NCI-H524 (cell line): ENCODE measurements at places on chromosomes 11 and 22.
A peak's percentile ranks its signal among the peaks of the same experiment; 100 is the strongest.

GRCh38 chr11:77074205-77074604 lies 7.4 kb downstream of the CAPN5 start:
- no peak for DNase-seq

DNA sequence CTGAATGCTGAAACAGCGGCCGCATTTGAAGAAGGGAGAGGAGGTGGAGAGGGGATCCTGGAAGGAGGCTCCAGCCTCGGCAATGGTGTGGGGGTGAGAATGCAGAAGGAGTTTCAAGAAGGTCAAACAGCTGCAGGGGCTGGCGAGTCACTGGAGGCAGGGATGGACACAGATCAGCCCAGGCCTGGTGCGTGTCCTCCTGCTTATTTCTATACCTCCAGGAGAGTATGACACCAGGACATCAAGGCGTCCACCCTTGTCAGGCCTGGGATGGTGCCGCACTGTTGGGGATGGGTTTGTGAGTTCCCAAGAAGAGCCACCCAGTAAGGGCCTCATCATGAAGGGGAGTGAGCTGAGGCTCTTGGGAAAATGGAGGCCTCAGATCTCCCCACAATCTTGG lies 23.1 kb downstream of the IGLL1 start:
- DNase-seq, result no peak

- DNase-seq, result no peak
Measured at GRCh38 chr11:110919241-110919922, 207.1 kb upstream of the ARHGAP20 start.

DNA sequence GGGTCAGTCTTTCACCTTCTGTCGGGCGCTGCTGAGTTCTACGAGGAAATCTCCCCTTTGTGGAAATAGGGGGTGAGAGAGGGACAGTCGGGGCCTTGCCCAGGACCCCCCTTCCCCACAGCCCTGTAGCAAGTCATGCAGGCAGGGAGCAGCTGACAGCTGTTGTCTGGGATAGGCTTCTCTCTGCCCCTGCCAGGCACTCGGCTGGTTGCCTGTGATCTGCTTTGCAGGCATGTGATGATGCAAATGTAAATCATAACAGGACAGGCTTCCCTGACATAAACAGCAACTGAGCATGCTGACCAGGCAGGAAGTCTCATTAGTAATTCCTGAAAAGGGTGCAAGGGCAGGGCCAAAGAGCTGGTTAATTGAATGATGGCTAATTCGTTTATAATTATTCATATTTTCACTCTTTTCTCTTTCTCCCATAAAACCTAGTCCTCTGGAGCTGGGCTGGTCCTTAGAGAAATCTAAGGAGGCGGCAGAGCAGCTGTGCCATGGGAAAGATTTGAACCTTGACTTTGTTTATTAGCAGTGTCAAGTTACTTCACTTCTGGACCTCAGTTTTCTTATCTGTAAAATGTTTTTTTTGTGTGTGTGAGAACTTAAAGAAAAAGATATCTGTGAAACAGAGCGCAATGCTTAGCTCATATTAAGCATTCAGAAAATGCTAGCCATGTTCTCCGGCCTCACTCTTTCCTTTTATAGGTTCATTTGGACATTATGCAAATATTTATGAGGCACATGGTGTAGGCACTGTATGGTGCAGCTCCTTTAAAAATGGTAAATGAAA lies 129.7 kb downstream of the LDLRAD3 start:
- peak; percentile 14 for DNase-seq

DNA sequence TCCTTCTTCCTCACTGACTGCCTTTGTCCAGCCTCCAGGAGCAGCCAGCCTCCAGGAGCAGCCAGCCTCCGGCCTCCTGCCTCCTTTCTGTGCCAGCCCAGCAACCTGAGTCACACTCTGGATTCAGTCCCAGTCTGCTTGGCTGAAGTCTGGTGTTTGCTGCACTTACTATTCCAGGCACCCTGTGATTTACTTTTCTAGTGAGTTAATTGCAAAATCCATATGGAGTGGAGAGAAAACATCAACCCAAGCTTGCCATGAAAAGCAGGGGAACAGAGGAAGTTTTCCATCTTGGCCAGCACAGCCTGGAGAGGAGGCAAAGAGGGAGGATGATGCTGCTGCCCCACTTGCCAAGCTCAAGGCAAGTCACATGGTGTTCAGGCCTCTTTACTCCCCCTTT lies 400.5 kb downstream of the TENM4 start:
- DNase-seq, result no peak

- no peak for DNase-seq
Measured at GRCh38 chr11:75330291-75330690, 21.2 kb downstream of the ARRB1 start.

DNA sequence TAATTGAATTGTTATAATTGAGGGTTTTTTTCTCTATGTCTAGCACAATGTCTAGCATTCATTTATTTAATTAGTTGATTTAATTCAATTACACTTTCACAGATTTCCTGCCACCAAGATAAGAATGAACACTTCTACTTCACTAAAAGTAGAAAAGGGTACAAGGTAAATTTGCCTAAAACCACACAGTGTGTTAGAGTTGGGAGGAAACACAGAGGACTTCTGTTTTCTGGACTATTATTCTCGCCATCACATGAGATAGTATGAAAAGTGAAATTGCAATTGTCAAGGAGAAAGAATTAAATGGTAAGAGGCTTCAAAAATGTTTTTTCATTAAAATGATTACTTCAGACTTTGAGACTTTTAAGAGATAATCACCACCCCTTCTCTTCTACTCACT lies 109.5 kb downstream of the ETS1 start:
- no peak for DNase-seq

- no peak for DNase-seq
Measured at GRCh38 chr11:43872995-43873394, 7.6 kb upstream of the ALKBH3 start.

DNA sequence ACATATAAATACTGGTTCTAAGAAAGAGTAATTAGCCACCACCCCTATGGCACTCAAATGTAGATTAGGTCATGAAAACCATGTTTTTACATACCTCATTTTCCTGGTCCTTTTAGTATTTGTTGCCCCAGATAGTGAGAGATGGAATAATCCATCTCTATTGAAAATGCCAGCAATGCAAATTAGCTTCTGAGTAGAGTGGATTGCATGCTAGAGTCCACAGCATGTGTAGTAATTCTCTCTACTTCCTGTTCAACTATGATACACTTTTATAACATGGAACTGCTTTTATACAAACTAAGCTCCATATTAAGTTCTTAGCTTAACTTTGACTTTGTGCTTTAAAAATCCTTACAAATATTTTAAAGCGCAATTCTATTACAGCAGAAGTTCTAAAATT lies 73.2 kb downstream of the TRPC6 start:
- no peak for DNase-seq

GRCh38 chr11:1060852-1061616 lies 13.6 kb upstream of the MUC2 start:
- DNase-seq, result no peak

DNA sequence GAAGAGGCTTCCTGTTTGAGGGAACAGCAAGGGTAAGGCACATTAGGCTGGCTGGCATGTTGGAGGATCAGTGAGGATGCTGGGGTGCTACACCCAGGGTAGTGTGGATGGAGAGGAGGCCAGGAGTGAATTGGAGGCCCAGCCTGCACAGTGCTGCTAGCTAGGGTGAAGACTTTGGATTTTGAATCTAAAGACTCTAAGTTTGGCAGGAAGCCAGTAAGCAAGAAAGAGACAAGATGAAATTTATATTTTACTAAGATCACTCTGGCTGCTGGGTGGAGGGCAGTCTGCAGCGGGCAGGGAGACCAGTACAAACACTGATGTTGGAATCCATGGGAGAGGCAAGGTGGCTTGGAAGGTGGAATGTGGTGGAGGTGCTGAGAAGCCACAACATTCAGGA lies 43.6 kb downstream of the TSPAN18 start:
- DNase-seq, result no peak

DNA sequence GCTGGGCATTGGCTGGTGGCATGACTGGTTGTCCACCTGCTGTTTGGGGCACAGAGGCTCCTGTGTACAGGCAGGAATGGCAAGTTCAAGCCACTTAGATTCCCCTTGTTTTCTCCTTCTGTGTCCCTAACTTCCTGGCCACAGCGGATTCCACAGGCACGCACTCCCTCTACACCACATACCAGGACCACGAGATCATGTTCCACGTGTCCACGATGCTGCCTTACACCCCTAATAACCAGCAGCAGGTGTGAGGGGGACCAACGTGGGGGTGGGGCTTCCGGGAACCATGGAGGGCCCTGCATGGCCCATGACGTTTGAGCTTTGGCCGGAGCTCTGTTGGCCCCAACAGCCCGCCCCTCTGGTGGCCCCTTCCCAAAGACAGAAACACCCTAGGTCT lies 7.8 kb downstream of the SIPA1 start:
- no peak for DNase-seq

GRCh38 chr11:113334183-113334582 lies 19.8 kb downstream of the TTC12 start:
- no peak for DNase-seq
